Right cardiac atrium (tissue), 5 donors: ENCODE measurements at places on chromosomes 2 and 18. TPM values are rescaled to one million over a fixed set of nuclear protein-coding genes. Genes with fewer than 3 reads are reported as not detected.

DNA sequence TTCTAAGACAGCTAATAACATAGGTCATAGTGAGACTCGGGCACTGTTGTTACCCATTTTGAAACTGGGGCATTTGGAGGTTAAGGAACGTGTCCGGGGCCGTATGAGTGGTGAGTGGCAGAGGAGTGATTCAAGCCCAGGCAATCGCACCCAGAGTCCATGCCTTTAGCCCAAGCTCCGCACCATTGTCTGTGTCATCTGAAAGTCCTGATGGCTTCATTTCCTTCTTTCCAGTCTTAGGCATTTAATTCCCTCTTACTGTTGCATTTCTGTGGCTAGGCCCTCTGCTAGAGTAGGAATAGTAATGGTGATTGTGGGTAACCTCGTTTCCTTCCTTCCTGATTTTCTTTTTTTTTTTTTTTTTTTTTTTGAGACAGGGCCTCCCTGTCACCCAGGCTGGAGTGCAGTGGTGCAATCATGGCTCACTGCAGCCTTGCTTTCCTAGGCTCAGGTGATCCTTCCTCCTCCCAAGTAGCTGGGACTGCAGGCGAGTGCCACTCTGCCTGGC lies 49.8 kb upstream of the ASB1 start:
- DNase-seq, result no peak

DNA sequence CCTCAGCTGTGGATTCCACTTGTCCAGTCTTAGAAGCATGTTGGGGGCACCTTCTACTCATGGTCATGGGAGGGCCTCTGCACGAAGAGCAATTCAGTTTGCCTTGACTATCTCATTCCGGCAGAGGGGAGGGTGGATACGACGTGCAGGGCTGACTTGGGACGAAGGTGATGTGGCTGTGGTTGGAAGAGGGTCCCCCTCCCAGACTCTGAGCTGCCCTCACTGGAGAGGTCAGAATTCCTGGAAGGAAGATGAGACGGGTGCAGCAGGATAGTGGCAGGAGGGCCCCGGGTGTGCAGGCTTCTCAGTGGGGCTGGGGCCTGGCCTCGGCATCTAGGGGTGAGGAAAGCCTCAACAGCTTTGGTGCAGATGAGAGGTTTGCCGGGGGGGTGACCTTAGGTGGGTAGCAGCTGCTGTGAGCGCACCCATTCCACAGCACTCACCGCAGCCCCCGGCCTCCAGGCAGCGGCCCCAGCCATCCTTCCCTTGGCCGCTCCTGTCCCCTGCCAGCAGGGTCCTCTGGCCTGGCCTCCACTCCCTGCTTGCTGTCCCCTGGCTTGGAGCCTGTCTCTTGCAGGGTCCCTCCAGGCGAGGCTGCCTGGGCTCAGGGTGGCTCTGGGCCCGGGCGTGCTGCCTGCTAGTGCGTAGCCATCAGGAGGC lies 3.2 kb downstream of the RNPEPL1 start:
- DNase-seq, result no peak

DNA sequence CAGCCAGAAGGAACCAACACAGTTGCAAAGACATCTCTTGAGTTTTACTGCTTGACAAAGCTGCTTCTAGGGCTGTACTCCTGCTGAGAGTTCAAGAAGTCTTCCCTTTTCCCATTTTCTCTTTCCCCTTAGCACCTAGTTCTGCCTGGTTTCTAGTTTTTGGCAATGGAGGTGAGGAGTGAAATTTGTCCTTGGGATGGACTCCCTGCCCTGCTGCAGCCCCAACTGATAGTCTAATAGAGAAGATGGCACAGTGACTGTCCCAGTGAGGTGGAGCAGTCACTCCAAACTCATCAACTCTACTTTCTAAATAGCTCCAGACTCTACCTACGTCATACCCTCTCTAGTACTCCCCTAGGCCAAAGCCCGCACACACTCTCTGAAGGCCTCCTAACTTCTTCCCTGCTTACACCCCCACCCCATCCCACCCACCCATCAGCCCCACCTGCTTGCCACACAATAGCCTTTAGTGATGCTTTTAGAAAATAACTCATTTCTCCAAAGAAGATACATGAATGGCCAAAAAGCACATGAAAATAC lies 164.4 kb downstream of the DDX1 start:
- DNase-seq, result no peak

DNA sequence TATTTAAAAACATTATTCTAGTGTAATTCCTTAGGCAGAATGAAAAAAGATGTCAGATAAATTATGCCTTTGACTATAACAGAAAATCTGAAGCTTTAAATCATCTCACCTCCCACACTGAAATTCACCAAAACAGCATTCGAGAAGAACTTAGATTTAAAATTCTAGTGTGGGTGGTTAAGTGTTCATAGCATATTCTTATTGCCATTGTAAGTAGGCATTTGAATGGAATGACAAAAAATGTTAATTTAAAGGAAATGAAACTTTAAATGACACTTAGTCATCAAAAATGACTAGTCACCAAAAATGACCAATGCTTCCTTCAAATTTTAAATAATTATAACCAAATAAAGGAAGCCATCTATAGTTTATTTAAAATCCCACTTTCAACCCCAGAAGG lies 7.0 kb upstream of the ZNF407 start:
- DNase-seq, result no peak

DNA sequence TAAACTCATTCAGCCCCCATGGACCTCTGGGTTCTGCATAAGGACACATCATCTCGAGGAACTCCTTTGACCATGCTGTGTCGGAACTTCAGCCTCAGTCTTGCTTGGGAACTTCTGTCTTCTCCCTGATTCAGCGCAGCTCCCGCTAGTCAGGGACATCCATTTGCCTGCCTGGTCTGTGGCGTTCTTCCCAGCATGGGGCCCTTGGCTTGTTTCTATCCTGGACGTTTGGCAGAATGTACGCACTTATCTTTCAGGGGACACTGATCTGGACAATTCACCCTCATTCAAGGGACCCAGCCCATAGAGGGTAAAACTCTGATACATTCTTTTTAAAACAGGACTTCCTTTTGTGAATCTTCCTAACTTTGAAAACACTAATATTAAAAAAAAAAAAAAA lies 75.8 kb upstream of the WIPF1 start:
- no peak for DNase-seq

The CDK15 gene
- 0.37 TPM for total RNA-seq

The SCYGR6 gene
- not detected for total RNA-seq

- DNase-seq, result no peak
These were observed 89.0 kb upstream of the RBMS1 start for GRCh38 chr2:160582490-160583145.

- DNase-seq, result peak; percentile 39
These were observed 65.1 kb downstream of the SIGLEC15 start for GRCh38 chr18:45890606-45891005.

The LANCL1 gene
- 50.8 TPM for total RNA-seq

DNA sequence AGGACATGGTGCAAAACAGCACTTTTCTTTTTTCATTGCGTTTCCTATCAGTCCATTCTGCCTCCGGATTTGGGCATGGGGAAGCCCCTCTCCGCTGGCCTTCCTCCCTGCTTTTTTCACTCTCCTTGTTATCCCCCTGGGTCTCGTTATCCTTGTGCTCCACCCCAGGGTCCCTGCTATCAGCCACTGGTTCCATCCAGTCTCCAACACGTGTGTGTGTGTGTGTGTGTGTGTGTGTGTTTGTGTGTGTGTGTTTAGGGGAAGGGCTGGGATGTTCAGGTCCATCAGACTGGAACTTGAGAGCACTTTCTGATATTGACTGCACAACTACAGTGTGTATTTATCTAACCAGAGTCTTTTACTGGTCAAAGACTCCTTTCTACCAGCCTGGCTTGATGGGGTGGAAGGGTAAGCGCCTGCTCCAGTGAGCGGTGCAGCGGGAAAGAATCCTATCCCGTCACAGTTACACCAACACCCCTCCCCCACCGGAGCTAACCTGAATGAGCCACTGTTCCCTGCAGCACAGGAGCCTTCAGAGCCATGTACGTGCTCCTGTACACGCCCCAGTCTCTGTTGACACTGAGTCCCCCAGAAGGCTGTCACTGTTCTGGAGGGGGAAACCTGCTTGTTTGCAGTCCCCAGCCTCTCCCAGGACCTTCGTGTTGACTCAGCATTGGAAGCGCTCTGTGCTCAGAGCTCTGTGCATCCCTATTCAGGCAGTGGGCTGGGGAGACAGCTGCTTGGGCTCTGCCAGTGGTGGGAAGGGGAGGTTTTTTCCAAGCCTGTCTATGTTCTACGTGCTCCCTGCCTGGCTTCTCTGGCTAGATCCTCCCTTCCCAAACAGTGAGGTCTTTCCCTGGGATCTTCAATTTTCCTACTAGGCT lies 4.6 kb downstream of the INHA start:
- no peak for DNase-seq

The DPP4 gene
- total RNA-seq, result 0.77 TPM

The ABCG8 gene
- total RNA-seq, result not detected

GRCh38 chr2:236054125-236054524 lies 114.1 kb downstream of the GBX2 start:
- DNase-seq, result no peak

The FBXO41 gene
- 2.4 TPM for total RNA-seq

The TMEM247 gene
- total RNA-seq, result not detected

DNA sequence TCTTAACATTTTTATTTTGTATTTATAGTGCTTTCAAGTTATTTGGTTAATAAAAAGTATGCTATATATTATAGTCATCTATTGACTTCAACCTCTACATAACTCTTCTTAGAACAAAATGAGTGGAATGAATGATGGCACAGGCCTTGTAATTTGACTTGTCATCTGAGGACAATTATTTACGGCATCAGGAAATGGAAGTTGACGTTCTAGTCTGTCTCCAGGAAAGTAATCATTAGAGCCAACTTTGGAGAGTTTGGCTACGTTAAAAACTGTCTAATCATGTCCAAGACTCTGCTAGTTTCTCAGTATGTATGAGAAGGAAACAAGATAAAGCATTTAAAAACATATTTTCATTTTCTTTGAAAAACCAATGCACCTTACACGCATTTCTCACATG lies 353.6 kb downstream of the ARHGAP15 start:
- DNase-seq, result no peak

GRCh38 chr18:31252522-31252921 lies 65.4 kb upstream of the DSG1 start:
- DNase-seq, result no peak

The RFX8 gene
- 0.53 TPM for total RNA-seq

DNA sequence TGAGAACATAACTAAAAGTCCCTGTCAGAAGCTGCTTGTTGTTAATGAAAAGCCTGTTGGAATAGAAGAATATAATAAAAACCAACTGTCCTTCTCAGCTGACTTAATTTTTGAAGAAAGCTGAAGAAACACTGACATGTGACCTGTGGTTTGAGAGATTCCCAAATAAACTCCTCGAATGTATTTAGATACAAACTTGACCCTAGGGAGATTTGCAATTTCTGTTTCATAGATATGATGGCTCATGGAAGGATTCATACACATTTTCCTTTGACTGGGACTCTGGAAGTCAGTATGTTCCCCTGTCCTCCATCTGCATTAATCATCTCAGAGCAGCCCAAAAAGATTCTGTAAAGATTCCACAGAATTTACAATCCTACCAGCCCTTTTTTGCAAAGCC lies 195.1 kb downstream of the TMEM247 start:
- DNase-seq, result no peak

GRCh38 chr2:190470256-190470826 lies 62.2 kb downstream of the MFSD6 start:
- no peak for DNase-seq

- peak; percentile 73 for DNase-seq
These were observed 110.4 kb downstream of the GRB14 start for GRCh38 chr2:164510895-164511294.

- DNase-seq, result no peak
These were observed 30.9 kb upstream of the IL1R2 start for GRCh38 chr2:101960819-101961337.

The RND3 gene
- total RNA-seq, result 19.5 TPM

The SNORC gene
- 1.6 TPM for total RNA-seq

DNA sequence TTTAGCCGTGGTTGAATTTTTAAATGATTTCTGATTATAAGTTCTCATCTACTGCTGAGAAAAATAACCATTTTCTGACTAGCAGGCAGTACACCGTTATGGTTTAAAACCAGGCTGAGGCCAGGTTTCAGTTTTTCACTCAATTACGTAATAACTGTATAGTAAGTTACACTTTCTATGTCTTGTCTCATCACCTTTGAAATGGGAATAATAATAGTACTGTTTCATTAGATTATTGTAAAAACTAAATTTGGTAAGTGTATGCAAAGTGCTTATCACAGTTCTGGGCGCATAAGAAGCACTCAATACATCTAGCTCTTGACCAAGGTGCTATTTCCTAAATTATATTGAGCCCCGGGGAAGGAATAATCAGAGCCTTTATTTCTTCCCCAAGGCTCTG lies 76.8 kb downstream of the LIMS1 start:
- no peak for DNase-seq

The EMX1 gene
- total RNA-seq, result not detected

- DNase-seq, result no peak
These were observed 110.9 kb upstream of the DNAJC10 start for GRCh38 chr2:182605166-182605565.

The FABP1 gene
- total RNA-seq, result not detected

DNA sequence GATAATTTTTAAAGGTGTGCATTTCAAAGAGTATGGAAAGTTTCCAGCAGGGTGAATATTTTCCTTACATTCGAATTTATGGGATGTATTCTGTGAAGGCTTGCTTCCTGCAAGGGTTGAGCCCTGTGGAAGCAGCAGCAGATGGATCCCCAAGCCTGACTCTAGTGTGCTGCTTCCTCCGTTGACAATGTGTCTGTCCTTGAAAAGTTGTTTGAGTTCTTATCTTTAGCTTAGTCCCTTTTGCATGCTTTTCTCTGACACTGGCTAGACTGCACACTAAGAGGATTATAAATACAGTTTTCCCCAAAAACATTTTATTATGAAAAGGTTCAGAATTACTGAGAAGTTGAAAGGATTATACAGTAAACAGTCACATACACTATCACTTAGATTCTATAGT lies 86.3 kb downstream of the CEP192 start:
- DNase-seq, result no peak
